NCI-H774 (cell line): ENCODE measurements at places on chromosomes 12 and 14.

- DNase-seq, result no peak
Observed at GRCh38 chr12:110743571-110744093, 941 bp upstream of the PPP1CC start.

DNA sequence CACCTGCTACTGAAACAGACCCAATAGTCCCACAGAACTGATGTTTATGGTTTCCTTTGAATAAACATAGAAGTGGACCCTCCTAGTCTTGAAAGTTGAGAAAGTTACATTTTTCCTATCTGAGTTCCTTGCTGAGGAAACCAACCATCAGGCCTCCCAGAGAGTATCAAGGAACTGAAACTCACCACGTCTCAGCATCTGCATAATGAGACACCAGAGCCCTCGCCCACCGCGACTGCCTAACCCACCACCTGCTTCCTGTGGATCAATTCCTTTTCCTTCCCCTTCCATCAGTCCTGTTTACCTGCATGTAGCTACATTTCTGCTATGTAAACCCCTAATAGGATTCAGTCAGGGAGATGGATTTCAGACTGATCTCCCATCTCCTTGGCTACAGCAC lies 443.2 kb upstream of the TMEM132C start:
- DNase-seq, result no peak

GRCh38 chr14:105532735-105533141 lies 6.4 kb downstream of the TMEM121 start:
- no peak for DNase-seq

GRCh38 chr14:86464341-86464740 lies 934.4 kb downstream of the FLRT2 start:
- DNase-seq, result no peak

DNA sequence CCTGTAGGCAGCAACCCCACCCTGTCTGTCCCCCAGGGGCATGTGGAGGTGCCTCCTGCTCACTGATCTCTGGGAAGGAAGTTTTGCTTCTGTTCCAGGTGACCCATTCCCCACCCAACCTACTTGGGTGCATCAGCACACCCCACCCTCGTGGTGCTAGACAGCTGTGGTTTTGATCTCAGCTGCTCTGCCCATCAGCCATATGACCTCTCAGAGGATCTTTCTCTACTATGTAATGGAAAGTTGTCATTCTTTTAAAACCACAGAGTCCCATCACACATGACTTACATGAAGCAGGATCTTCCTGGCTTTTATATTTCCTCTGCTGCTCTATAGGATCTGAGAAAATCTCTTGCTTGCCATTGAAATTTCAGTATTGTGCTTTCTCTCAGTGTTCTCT lies 13.5 kb upstream of the KRT82 start:
- no peak for DNase-seq

GRCh38 chr12:131845121-131845520 lies 16.9 kb downstream of the MMP17 start:
- DNase-seq, result no peak

GRCh38 chr14:101875727-101876554 lies 88.4 kb upstream of the DYNC1H1 start:
- no peak for DNase-seq

DNA sequence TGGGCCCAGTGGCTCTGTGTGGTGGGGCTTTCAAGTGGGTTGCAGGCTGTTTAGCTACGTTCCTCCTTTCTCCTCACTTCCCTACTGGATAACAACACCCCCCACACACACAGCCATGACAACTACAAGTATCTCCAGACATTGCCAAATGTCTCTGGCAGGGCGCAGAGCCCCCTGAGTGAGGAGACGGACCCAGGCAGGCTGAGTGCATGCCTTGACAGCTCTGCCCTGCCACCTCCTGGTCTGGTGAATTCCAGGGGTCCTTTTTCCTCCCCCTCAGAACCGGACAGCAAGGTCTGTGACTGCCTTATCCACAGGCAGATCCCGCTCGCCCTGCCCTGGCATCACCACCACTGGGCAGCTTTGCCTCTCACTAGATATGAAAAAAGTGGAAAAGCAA lies 276.5 kb downstream of the TMEM132C start:
- no peak for DNase-seq

- no peak for DNase-seq
Observed at GRCh38 chr14:97960436-97960835, 1163.3 kb downstream of the VRK1 start.

DNA sequence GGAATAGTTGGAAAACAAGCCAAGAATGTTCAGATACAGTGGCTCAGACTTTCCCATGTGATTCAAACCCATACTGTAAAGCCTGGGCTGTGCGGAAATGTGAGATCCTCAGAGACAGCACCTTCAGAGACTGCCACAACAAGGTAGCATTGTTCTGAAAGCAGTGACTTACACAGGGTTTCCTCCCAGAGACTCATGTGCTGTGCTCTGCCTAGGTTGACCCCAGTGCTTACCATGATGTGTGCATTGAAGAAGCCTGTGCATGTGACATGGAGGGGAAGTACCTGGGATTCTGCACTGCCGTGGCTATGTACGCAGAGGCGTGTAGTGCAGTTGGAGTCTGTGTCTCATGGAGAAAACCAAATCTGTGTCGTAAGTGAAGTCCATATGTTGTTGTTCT lies 219.4 kb downstream of the LRRK2 start:
- no peak for DNase-seq

- no peak for DNase-seq
Observed at GRCh38 chr12:27474344-27474743, 27.8 kb downstream of the SMCO2 start.

DNA sequence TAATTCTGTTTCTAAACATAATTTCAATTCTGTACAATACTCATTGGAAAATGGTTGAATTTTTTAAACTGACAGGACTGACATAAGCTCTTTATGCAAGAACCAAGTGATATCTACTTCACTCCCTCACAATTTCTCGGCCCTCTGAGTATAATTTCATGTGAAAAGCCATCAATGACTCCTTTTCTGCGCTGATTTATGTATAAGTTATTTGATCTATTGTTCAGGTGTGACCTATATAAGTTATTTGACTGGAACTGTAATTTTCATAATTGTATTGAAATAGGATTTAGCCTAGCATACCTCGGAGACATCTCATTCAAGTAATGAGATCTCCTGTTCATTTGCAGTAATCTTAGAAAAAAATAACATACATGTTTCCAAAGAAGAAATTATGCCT lies 184.4 kb downstream of the SYT1 start:
- DNase-seq, result no peak

DNA sequence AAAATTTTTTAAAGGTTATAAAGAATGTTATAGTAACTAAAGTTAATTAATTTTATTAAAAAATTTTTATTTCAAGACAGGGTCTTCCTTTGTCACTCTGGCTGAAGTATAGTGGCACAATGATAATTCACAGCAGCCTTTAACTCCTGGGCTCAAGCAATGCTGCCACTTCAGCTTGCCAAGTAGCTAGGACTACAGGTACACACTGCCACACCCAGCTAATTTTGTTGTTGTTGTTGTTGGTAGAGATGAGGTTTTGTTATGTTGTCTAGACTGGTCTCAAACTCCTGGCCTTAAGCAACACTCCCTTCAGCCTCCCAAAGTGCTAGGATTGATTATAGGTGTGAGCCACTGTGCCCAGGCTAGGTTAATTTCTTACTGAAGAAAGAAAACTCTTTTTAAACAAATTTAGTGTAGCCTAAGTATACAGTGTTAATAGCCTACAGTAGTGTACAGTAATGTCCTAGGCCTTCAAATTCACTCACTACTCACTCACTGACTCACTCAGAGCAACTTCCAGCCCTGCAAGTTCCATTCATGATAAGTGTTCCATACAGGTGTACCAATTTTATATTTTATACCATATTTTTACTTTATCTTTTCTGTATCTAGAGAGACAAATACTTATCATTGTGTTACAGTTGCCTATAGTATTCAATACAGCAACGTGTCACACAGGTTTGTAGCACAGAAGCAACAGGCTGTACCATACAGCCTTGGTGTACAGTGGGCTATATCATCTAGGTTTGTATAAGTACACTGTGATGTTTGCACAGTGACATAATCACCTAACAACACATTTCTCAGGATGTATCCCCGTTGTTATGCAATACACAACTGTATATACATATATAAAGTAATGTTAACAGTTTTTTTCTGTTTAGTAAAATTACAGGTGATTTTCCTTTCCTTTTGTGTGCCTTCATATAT lies 24.7 kb upstream of the DNAAF2 start:
- DNase-seq, result no peak

DNA sequence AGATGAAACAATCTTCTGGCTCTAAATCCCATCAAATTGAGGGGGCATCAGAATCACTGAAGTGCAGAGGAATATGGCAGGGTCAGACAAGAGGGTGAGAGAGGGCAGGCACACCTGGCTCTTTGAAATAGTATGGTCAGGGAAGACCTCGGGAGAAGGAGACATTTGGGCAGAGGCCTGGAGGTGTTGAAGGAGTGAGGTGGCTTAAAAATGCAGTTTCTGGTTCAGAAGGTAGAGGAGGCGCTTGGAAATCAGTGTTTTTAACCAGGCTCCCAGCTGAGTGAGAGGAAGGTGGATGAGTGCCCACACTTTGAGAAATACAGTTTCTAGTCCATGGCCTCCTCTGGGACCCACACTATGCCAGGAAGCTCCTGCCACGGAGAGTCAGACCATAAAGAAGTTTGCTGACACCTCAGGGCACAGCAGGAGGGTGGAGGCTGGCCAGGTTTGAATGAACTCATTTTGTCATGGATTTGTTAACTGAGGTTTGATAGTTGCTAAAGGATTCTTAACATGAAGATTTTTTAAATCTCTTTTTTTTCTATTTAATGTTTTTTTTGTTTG lies 20.1 kb downstream of the NID2 start:
- DNase-seq, result no peak

DNA sequence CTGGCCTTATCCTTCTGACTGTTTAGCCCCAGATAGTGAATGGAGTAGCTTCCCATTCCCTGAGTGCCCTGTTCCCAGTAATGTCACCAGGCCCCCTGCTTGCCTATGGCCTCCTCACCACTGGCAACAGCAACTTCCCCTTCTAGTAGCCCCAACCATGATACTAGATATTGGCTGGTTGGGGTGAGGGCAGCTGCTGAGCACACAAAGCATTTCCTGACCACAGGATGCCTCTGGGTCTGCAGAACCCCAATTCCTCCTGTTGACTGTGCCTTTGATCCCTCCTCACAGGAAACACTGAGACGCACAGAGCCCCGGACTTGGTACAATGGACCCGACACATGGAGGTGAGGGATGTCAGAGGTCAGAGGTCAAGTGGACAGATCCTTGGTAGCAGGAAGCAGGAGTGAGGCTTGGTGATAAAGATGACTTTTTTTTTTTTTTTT lies 597 bp downstream of the SOAT2 start:
- no peak for DNase-seq

DNA sequence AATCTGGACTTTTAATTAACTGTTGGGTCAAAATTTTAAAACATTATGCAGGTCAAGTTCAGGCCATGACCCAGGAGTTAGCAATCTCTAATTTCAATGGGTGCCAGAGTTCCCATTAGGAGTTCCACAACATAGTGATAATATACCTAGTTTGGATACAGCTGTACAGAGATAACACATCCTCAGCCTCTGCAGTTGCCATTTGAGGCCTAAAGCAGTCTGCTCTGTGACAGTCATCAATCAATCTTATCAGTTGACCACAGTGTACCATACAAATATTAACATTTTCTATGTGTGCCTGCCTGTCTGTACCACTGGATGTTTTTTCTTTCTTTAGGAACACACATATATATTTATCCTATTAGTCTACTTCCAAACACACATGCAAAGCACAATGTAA lies 54.0 kb upstream of the BBS10 start:
- no peak for DNase-seq

- DNase-seq, result peak; percentile 47
Observed at GRCh38 chr12:64733857-64734256, 25.3 kb downstream of the GNS start.

DNA sequence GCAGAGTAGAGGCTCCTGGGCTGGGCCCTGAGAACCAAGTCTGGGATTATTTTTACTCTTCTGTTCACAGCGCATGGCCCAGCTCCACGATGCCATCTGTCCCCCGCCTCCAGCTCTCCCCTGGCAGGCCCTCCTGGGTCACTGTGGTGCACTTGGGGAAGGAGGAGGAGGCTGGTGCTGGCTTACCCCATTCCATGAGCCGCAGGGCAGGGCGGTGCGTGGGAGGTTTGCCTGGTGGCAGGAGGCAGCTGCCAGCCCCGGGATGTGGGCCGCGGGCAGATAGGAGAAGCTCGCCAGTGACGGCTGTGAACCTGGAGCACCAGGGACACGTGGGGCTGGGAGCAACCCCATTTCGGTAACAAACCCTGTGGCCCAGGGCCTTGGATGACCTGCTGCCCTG lies 23.2 kb downstream of the TEAD4 start:
- no peak for DNase-seq
